DND-41 (cell line): ENCODE measurements at places on chromosomes 13 and 19.

GRCh38 chr13:45200701-45201232 lies at the start of gene KCTD4:
Gene KCTD4 (minus strand): TSS chr13:45201045. CDS start chr13:45194567, 6,478 bp downstream.
- no peak for DNase-seq
- no peaks in the 10 kb centered on the region for H3K36me3 ChIP-seq
- no peaks in the 10 kb centered on the region for H3K27me3 ChIP-seq
- no peak within 1 kb of the TSS for H3K4me3 ChIP-seq

- no peaks in the 10 kb centered on the region for H3K27me3 ChIP-seq
- no peaks in the 10 kb centered on the region for H3K4me1 ChIP-seq
- H3K27ac ChIP-seq = no peak overlapping the region
- no peaks in the 10 kb centered on the region for H3K36me3 ChIP-seq
- no peak for DNase-seq
- H3K4me3 ChIP-seq = no peak overlapping the region
Measured at GRCh38 chr13:31986676-31987470, 44.7 kb upstream of the FRY start.

DNA sequence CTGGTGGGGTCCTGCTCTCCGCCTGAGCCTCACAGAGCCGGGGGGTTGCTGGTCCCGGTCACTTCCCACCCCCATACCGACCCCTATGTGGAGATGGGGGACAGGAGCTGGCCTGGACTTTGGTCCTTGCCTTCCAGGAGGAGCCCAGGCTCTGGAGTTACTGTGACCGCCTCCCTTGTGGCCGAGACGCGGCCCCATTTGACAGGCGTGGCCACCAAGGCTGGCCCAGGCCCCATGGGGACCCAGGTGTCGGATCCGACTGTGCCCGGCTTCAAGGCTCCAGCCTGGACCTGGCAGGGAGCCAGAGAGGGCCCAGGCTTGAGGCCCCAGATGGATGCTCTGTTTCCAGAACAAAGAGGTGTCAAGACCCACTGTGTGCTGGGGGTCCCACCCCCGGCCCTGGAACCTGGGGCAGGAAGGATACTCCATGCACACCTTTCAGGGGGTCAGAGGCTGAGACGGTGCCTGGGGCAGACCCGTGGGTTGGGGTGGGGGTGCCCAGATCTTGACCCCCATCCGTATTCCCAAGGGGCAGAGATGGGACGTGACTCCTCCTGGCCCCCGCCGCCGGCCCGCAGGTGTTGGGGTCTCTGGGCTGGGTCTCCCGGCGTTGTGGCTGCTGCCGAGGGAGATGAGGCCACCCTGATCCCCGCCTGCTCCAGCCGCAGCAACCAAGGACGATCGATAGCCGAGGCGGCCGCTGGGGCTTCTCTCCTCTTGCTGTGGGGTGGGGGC lies 47.8 kb upstream of the TCF3 start:
- no peaks in the 10 kb centered on the region for H3K4me1 ChIP-seq
- no peak for DNase-seq
- no peaks in the 10 kb centered on the region for H3K36me3 ChIP-seq
- no peak overlapping the region for H3K4me3 ChIP-seq

GRCh38 chr19:41945135-41945766 lies 13.9 kb downstream of the RABAC1 start:
- H3K27ac ChIP-seq = no peak overlapping the region; the same call in 1 of the 2 replicates
- no peaks in the 10 kb centered on the region for H3K27me3 ChIP-seq
- H3K4me3 ChIP-seq = no peak overlapping the region
- DNase-seq = no peak

DNA sequence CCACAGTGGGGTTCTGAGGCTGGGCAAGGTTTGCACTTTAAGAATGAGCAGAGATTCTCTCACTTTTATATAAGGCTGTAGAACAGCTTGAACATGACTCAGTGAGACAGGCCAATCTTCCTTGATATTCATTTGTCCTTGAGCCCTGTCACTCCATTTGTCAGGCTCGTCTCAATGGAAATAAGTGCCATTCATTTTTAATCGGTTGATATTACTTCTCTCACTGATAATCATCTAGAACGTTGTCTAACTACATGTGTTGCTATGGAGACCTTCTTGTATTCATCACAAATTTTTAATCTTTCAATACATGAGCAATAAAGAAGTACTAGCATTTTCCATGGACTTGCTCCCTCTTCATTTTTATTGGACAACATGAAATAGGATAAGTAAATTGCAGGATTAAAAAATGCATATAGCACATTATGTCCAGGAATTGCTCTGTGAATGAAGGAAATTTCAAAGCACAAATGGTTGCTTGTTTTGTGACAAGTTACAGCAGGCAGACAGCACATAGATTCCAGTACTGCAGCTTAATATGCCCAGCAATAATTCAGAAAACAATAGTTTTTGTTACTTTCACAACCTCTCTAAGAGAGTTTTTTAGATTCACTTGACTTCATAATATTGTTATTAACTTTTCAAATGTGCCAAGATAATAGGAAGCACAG lies 1178.4 kb upstream of the ATXN8OS start:
- H3K27ac ChIP-seq = no peak overlapping the region
- H3K36me3 ChIP-seq = no peaks in the 10 kb centered on the region
- no peak overlapping the region for H3K4me3 ChIP-seq
- DNase-seq = no peak
- no peaks in the 10 kb centered on the region for H3K27me3 ChIP-seq

DNA sequence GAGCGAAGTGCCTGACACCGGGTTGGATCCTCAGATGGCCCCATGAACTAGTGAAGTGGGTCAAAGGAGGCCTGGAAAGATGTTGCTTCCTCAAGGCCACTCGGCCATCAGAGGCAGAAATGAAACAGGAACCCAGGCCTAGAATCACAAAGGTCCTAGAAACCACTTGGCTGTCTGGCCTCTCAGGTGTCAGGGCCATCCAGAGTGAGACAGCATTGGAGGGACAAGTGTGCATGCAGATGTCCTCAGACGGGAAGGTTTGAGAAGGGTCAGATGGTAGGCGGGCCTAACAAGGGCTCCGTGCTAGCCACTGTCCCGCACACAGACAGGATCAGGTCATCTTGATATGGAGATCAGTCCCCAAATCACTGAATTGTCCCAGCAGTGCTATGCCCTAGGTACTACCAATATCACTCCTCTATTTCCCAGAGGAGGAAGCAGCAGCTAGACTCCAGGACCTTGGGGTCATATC lies 14.3 kb downstream of the CCDC97 start:
- H3K27me3 ChIP-seq = no peaks in the 10 kb centered on the region
- H3K4me1 ChIP-seq = no peaks in the 10 kb centered on the region
- H3K36me3 ChIP-seq = peaks cover 94% of the 10 kb centered on the region

- no peak for DNase-seq
- H3K27ac ChIP-seq = no peak overlapping the region
- H3K4me1 ChIP-seq = no peaks in the 10 kb centered on the region
- H3K4me3 ChIP-seq = no peak overlapping the region
- no peaks in the 10 kb centered on the region for H3K27me3 ChIP-seq
Measured at GRCh38 chr13:107459430-107459829, 755.9 kb downstream of the LIG4 start.

- H3K36me3 ChIP-seq = no peaks in the 10 kb centered on the region
- no peaks in the 10 kb centered on the region for H3K4me1 ChIP-seq
- no peak for DNase-seq
- H3K4me3 ChIP-seq = no peak overlapping the region
- H3K27ac ChIP-seq = no peak overlapping the region
Measured at GRCh38 chr13:22194106-22194805, 523.4 kb downstream of the FGF9 start.

DNA sequence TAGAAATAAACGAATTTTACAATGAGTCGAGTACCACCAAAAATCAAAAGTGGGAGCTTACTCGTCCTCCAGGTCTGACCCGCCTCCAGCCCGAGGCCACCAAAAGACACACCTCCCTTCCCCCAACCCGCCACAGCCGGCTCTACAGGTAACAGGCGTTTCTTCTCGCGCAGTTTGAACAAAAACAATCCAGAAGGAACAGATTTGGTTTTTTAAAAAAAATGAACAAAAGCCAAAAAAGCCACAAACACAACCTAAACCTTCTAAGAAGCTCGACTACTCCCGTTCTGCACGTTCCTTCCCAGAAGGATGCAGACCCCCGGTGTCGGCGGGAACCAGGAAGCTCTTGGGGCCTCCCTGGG lies 671 bp downstream of the ZDHHC20 start:
- DNase-seq = peak; percentile 63
- peaks cover 17% of the 10 kb centered on the region; the same call in 1 of the 2 replicates for H3K36me3 ChIP-seq
- peaks cover 25% of the 10 kb centered on the region for H3K4me1 ChIP-seq
- peak overlapping the region; percentile 99 for H3K27ac ChIP-seq
- no peaks in the 10 kb centered on the region for H3K27me3 ChIP-seq

DNA sequence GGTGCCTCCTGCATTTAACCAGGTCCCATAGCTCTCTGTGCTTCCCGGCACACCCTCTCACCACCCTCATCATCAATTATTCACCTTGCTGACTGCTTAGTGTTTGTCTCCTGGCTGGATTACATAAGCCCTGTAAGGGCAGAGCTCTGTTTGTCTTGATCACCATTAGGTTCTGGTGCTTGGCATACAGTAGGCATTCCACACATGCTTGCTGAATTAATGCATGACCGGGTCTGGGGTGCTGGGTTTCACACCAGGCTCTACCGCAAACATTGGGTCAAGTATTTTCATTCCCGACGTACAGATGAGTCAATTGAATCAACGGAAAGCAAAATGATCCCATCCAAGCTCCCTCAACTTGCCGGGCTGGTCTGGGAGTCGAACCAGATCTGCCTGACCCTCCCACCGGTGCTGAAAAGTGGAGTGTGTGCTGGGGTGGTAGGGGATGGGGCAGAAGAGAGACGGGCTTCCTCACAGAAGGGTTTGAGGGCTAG lies 28.5 kb downstream of the VAV1 start:
- H3K4me3 ChIP-seq = no peak overlapping the region; the same call in 1 of the 2 replicates
- H3K27me3 ChIP-seq = no peaks in the 10 kb centered on the region
- peaks cover 33% of the 10 kb centered on the region for H3K4me1 ChIP-seq
- H3K36me3 ChIP-seq = no peaks in the 10 kb centered on the region
- no peak for DNase-seq

DNA sequence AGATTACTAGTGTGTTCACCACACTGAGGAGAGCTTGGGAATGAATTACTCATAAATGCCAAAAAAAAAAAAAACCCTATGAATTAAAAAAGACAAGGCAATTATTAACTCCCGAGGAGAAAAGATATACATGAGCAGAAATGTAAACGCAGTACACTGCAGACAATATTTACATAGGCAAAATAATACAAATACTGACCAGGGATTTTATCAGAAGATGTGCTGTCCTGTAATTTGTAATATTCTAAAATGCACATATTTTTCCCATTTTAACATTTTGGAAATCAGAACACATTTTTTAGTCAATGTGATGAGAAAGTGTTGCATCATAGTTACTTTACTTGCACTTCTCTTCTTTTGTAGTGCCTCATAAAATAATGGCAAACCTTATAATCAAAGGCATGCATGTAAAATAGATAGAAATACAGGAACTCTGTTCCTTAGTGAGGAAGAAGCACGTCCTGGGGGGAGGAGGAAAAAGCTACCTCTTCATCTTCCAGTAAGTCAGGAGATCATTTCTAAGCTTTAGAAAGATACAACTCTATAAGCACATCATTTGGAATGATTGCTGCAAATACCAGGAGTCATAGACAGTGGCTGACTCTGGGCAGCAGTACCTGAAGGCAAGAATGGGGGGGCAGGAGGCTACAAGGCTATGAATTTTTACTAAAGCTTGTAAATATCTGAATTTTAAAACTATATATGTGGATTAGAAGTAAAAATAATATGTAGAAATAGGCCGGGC lies 46.3 kb upstream of the KATNAL1 start:
- H3K4me3 ChIP-seq = peak overlapping the region; percentile 6; the same call in 1 of the 2 replicates
- peak overlapping the region; percentile 97 for H3K27ac ChIP-seq
- DNase-seq = no peak
- no peaks in the 10 kb centered on the region for H3K27me3 ChIP-seq
- peaks cover 62% of the 10 kb centered on the region for H3K4me1 ChIP-seq

- no peaks in the 10 kb centered on the region for H3K27me3 ChIP-seq
- no peak for DNase-seq
- H3K27ac ChIP-seq = no peak overlapping the region
- H3K4me1 ChIP-seq = 0 out of 2 replicates have a peak, but pooled peaks cover 6% of the 10 kb centered on the region
- H3K4me3 ChIP-seq = no peak overlapping the region
Measured at GRCh38 chr19:46376241-46377153, 29.6 kb downstream of the PPP5C start.

DNA sequence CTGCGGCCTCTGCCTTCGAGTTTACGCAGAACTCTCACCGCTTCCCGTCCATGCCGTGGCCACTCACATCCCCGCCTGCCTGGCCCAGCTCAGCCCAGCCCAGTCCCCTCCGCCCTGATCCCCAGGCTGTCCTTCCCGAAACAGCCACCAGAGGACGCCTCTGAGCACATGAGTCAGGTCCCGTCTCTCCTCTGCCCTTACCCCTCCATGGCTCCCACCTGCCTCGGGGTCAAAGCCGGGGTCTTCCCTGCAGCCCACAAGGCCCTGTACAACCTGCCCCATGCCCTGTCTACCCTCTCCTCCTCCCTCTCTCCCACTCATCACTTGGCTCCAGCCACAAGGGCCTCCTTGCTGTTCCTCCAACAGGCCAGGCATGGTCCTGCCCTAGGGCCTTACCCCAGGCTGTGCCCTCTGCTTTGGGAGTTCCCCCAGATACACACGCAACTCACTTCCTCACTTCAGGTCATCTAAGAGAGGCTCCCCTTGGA lies 8.1 kb upstream of the SEMA6B start:
- no peak overlapping the region for H3K4me3 ChIP-seq
- H3K27me3 ChIP-seq = no peaks in the 10 kb centered on the region
- H3K27ac ChIP-seq = no peak overlapping the region
- DNase-seq = peak; percentile 66

DNA sequence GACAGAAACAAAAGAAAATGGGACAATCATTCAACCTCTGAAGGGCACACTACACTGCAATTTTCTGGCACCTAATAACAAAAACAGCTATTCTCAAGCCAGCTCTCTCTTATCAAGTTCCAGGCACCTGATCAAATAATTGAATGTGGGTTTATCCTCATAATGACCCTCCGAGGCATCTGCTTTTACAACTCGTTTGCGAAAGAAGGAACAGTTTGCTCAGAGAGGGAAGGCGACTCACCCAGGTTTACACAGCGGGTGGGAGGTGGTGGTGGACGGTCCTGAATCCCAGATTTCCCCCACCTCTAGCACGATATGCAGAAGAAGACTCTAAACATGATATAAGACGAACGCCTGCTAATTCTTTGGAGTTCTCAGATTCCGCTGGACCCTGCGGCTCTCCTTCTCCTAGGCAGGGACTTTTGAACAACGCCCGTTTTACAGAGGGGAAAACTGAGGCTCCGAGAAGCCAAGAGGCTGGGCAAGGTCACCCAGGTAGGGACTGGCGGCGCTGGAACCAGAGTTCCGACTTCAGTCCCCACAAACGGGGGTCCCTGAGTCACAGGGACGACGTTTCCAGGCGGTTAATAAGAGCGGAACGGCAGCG lies 641 bp downstream of the SGTA start:
- no peak for DNase-seq
- H3K27me3 ChIP-seq = no peaks in the 10 kb centered on the region
- peaks cover 63% of the 10 kb centered on the region for H3K4me1 ChIP-seq

DNA sequence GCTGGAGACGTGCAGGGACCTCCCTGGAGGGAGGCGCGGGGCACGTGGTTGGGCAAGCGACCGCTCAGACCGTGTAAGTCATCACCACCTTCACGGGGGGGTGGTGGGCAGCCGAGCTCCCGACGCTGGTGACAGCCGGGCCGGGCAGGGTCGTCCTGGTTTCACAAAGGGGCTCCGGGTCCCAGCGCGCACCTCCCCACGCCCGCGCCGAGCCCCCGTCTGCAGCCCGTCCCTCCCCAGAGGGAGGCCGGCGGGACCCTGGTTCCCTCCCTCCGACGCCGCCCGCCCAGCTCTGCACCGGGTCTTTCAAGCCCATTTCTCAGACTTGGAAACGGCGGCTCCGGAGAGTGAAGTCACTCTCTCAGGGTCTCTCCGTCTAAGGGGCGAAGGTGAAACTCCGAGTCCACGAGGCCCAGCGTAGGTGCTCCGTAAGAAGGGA lies 729 bp upstream of the ARID3A start:
- peaks cover 18% of the 10 kb centered on the region for H3K36me3 ChIP-seq
- H3K4me1 ChIP-seq = peaks cover 36% of the 10 kb centered on the region
- H3K27me3 ChIP-seq = peaks cover 3% of the 10 kb centered on the region
- no peak for DNase-seq
- peak overlapping the region; percentile 99 for H3K4me3 ChIP-seq
